ENCODE measurements at places on chromosomes 12 and 14. TPM values are rescaled to one million over a fixed set of nuclear protein-coding genes. Genes with fewer than 3 reads are reported as not detected.

KRT7 gene
- total RNA-seq, result not detected

- no peak for DNase-seq
- H3K36me3 ChIP-seq, result no peaks in the 10 kb centered on the region
- peaks cover 7% of the 10 kb centered on the region for H3K27me3 ChIP-seq
- no peak overlapping the region for H3K27ac ChIP-seq
- no peak overlapping the region for H3K4me3 ChIP-seq
Measured at GRCh38 chr12:129068684-129069083, 215.4 kb downstream of the GLT1D1 start.

- no peak overlapping the region for H3K27ac ChIP-seq
- H3K4me1 ChIP-seq, result no peaks in the 10 kb centered on the region
- H3K27me3 ChIP-seq, result peaks cover 98% of the 10 kb centered on the region
- H3K36me3 ChIP-seq, result no peaks in the 10 kb centered on the region
- H3K4me3 ChIP-seq, result no peak overlapping the region
- no peak for DNase-seq
Measured at GRCh38 chr12:53887006-53887405, 51.6 kb upstream of the HOXC13 start.

DNA sequence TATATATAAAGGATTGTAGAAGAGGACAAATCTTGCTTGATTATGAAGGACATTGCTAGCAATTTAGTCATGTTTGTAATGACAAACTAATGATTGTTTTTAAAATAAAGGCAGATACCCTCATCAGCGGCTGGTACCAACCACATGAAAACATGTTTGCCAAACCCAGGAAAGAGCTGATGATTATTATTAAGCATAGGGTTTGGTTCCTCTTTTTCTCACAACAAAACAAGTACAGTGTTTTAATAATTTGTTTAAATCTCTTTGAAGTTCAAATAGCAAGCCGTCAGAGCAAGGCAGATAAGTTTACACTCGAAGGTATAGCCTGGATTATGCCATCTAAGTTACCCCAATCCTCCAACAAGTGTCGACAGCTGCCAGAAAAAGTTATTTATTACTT is 5.3 kb upstream of the SINHCAF start:
- H3K36me3 ChIP-seq, result no peaks in the 10 kb centered on the region
- H3K4me3 ChIP-seq, result no peak overlapping the region
- no peak overlapping the region for H3K27ac ChIP-seq
- H3K27me3 ChIP-seq, result no peaks in the 10 kb centered on the region
- H3K4me1 ChIP-seq, result peaks cover 8% of the 10 kb centered on the region

GRCh38 chr12:93563807-93564538 is 8.5 kb upstream of the SOCS2 start:
- peaks cover 33% of the 10 kb centered on the region for H3K36me3 ChIP-seq
- peaks cover 5% of the 10 kb centered on the region for H3K4me1 ChIP-seq
- peak overlapping the region; percentile 50 for H3K4me3 ChIP-seq
- no peaks in the 10 kb centered on the region for H3K27me3 ChIP-seq

DNA sequence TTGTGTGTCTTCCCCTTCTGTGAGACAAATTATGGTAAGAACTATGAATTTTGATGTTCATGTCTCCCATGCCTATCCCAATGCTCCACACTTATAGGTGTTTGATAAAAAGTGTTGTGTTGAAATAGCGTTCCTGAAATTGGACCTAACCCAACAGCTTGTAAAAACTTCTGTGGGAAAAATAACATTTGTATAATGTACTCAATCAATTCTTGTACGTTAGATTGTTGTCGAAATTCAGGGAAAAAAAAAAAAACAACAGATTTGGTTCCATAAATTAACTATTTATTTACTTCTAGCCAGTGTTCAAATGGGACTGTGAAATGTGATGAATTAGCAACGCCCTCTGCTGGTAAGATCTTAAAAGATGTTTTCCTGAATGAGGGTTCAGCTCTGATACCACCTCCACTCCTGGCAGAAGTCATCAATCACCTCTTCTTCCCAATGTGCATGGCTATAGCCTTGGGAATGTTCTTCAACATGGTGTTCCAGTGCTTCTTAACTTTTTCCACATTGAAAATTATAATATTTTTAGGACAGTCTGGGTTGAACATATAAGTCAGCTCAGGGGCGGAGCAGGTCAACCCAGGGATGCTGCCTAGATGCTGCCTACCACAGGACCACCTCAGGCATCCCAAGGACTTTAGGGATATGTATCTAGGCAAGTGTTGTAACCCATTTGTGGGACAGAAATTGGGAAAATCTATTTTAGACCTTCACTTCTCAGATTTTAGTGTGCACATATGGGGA is 170.6 kb downstream of the OTOGL start:
- H3K27me3 ChIP-seq, result no peaks in the 10 kb centered on the region
- no peak overlapping the region for H3K27ac ChIP-seq
- peaks cover 4% of the 10 kb centered on the region for H3K4me1 ChIP-seq
- no peak overlapping the region for H3K4me3 ChIP-seq
- H3K36me3 ChIP-seq, result no peaks in the 10 kb centered on the region
- DNase-seq, result peak; percentile 14

DNA sequence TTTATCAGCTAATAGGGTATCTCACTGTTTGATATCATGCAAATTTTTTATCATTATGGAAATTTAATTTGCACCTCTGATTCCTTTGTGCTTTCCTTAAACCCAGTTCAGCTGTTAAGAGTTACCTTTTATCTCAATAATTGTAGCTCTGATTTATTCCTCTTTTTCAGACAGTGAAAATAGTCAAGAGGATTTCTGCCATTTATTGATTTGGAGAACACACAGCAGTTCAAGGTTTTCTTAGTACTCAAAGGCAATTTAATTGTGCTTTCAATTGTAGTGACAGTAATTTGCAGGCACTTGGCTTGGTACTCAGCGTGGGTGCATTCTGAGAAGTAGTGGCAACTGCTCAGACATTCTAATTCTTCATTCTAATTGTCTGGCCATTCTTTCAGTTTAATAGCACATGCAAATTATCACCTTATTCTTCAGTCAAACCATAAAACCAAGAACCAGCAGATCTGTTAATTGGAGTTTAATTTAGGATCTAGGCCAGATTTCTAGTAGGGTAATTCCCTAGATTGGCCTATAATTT is 709.3 kb downstream of the RPS29 start:
- H3K36me3 ChIP-seq, result no peaks in the 10 kb centered on the region
- no peak overlapping the region for H3K4me3 ChIP-seq
- H3K4me1 ChIP-seq, result no peaks in the 10 kb centered on the region
- H3K27me3 ChIP-seq, result no peaks in the 10 kb centered on the region

- peaks cover 85% of the 10 kb centered on the region for H3K27me3 ChIP-seq
- H3K36me3 ChIP-seq, result no peaks in the 10 kb centered on the region
- no peak overlapping the region for H3K4me3 ChIP-seq
- peaks cover 12% of the 10 kb centered on the region for H3K4me1 ChIP-seq
- no peak for DNase-seq
Measured at GRCh38 chr14:23577004-23577681, 1.4 kb downstream of the JPH4 start.

DNA sequence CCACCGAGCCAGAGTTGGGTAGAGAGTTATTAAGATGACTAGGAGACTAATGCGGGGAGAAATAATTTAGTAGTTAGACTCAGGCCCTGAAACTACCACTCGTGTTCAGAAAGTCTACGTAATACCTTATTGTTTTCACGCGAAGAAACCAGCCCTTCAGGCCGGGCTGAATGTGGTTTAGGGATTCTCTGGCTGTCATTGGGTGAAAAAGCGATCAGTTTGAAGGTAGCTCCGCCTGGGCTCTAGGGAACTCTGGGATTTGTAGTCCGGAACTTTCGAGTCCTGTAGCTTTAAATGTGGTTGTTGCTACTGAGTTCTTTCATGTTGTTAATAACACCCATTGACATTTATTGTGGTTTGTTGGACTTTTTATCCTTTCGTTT is 549 bp upstream of the WDR89 start:
- H3K27ac ChIP-seq, result peak overlapping the region; percentile 91
- DNase-seq, result no peak
- H3K4me1 ChIP-seq, result peaks cover 21% of the 10 kb centered on the region
- no peaks in the 10 kb centered on the region for H3K27me3 ChIP-seq
- H3K4me3 ChIP-seq, result peak overlapping the region; percentile 89
- peaks cover 11% of the 10 kb centered on the region for H3K36me3 ChIP-seq

- H3K27ac ChIP-seq, result no peak overlapping the region
- H3K4me1 ChIP-seq, result peaks cover 27% of the 10 kb centered on the region
- no peaks in the 10 kb centered on the region for H3K36me3 ChIP-seq
- H3K4me3 ChIP-seq, result no peak overlapping the region
- DNase-seq, result no peak
Measured at GRCh38 chr12:69686731-69687130, 12.4 kb downstream of the BEST3 start.

DNA sequence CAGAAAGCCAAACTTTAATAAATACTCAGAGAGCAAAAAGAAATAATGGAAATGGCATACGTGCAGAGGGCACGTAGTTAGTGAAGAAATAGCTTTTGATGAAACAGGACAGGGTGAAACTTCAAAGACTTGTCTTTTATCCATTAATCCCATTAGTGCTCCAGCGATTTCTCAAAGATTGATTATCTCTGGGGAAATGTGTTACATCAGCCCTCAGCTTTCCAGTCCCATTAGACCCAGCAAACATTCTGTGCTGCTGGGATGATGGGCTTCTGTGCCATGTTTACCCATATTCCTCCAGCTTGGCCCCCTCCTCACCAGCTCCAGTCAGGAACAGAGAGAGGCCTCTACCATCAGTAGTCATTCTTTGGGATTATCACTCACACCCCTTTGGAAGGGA is 113.1 kb downstream of the CACNA1C start:
- peaks cover 5% of the 10 kb centered on the region for H3K4me1 ChIP-seq
- H3K4me3 ChIP-seq, result no peak overlapping the region
- H3K36me3 ChIP-seq, result peaks cover 6% of the 10 kb centered on the region
- H3K27ac ChIP-seq, result no peak overlapping the region
- DNase-seq, result no peak

Measured in neural crest cell (in vitro differentiated cells).